GM06990 (cell line): ENCODE measurements at places on chromosomes 2 and 18.

GRCh38 chr2:216549926-216550690, 51.5 kb downstream of the RPL37A start:
- DNase-seq: no peak

DNA sequence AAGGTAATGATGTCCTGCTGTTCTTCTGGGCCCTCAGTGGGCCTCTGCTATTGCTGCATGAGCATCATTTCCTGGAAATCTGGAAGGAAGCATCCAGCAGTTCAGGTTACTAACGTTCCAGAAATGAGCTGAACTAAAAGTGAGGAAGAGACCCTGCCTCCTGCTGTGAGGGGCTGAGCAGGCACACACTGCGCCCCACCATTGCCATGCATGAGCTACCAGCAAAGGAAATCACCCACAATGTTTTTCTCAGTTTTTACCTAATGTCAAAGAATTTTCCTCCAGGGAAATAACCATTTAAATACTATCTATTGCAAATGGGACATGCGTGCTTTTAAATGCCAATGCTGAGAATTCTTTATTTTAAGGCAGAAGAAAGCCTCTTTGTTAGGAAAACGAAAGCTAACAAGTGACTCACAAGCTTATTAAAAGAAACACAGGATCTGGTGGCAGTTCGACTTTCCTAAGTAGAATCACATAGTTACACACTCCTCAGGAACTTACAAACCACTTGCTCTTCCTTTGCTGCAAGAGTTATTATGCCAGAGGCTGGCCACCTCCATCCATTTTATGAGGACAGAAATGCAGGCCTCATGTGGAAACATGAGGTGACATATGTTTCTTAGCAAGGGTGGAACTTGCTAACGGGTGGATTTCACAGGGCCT, 152.6 kb upstream of the TTC39C start:
- DNase-seq: no peak

DNA sequence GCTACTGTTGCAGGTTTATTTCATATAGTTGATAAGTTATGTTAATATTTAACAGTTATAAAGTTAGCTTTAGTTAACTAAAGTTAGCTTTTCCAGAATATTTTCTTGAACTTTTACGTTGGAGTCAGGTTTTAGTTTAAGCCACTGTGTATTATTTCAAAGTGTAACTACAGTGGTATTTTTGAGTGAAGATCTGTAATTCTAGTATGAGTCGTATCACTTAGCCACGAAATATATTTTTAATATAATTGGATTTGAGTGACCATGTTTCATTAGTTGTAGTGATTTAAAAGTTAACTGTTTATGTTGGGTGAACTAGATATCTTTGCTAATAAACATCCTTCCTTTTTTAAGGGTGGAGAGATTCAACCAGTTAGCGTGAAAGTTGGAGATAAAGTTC, 2.5 kb downstream of the HSPE1 start:
- no peak for DNase-seq

- DNase-seq: no peak
Observed at GRCh38 chr2:108485253-108485652, 36.2 kb downstream of the GCC2 start.

DNA sequence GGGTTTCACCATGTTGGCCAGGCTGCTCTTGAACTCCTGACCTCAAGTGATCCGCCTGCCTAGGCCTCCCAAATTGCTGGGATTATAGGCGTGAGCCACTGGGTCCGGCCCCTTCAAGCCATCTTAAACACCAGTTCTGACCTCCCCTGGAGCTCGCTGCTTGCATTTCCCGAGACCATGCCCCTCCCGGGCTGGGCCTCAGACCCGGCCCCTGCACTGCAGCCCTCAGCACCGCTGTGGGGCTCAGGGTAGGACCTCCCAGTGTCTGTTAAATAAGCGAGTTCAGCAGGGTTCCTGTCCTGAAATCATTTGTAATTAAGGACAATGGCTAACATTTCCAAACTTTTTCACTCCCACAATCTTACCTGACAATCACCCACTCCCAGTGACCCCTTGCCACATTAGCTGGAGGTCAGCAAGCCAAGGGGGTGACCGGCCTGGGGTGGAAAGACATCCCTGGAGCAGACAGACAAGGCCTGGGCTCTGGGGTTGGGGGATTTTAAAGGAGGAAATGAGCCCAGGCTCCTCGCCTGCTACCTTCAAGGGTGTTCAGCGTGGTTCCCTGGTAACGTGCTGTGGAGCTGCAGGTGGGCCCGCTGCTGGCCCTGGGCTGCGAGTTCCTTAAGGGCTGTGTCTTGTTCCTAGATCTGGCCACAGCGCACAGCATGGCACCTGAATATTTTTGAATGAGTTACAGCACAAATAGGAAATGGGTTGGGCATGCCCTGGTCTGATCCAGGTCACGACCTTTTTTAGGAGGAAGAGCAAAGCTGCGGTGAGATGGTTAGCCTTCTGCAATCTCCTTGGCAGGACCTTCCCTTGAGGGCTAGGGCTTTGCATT, 15.1 kb downstream of the CYS1 start:
- DNase-seq: no peak

DNA sequence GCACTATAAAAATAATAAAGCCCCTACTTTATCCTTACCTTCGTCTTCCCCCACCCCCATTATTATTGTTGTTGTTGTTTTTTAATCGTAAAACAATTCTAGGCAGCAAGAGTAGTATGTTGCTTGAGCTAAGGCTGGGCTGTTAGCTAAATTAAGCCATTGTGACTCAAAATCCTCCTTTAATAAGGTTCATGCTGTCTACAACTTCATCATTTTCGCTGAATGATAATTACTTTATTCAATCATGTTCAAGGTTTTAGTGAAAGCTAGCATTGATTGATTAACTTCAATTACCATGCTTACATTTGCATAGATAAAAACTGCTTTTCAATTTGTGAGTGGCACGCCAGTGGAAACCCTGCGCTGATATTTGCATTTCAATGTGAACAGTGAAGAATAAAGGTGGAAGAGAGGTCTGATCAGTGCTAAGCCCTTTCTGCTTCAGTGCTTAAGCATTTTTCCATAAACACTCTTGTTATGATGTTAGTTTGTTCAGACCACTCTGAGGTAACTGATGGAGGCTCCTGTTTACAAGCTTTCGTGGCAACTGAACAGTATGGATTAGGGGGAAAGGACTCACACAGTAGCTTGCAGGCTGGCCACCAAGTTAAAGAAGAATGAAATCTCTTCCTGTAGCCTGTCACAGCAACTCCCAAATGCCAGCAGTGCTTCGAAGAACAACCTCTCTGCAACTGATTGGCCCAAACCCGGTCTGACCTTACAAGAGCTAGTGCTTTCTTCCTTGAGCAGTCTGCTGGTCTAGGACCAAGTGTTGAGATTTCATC, 156.8 kb downstream of the GPD2 start:
- no peak for DNase-seq

- no peak for DNase-seq
Observed at GRCh38 chr18:58865701-58866065, 1.0 kb downstream of the ZNF532 start.

DNA sequence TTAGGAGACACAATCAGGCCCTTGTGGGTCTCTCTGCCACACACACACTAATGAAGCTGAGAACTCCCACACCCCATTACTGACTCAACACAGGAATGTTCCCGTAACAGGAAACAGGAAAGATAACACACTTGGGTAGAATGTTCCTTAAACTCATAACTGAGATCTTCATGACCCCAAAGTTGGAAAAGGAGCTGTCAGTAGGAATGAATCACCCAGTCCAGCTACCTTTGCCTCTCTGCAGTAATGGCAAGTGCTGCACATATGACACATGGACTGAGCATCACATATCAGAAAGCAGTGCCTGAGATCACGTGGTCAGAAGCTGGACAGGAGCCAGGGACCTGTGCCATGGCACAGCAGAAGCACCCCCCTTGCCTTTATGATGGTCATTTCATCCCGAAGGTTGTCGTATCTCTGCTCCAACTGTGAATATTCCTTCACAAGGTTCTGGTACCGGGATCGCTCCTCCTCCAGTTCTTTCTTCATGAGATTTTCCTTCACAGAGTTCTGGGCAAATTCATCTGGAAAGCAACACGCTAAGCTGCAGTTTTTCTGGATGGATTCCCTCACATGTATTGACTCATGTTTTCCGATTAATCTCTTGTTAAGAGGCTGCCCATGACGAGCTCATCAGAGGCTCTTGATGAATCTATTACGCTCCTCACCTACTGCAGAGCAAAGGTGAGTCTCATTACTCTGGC, 65.4 kb upstream of the ACAA2 start:
- DNase-seq: no peak

- DNase-seq: no peak
Observed at GRCh38 chr2:218168635-218169462, 2.1 kb upstream of the CXCR1 start.

GRCh38 chr2:173943738-173944137, 21.4 kb downstream of the SP3 start:
- DNase-seq: no peak

DNA sequence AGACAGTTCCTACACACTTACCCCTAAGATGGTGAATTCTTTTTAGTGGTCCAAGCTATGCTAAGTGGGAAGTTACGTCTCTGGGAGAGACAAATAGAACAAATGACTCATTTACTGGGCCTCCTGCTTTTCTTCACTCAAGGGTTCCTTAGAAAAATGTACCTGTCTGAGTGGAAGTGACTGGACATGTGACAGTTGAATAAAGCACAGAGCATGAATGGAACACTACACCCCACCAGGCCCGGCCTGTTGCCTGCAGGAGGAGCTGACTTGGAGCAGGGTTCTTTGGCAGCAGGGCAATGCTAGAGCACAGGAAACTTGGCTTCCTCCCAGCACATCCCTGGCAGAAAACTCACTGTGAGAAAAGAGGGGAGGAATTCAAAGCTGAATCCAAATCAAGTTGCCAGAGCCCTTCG, 451.0 kb upstream of the SETBP1 start:
- no peak for DNase-seq

GRCh38 chr2:126642031-126642430, 13.9 kb upstream of the GYPC start:
- DNase-seq: no peak

GRCh38 chr2:33214436-33214835, 262.0 kb upstream of the RASGRP3 start:
- no peak for DNase-seq

- no peak for DNase-seq
Observed at GRCh38 chr2:205665791-205666190, 16.5 kb upstream of the NRP2 start.

- no peak for DNase-seq
Observed at GRCh38 chr18:5961097-5961827, 65.9 kb upstream of the TMEM200C start.

- no peak for DNase-seq
Observed at GRCh38 chr2:184192649-184193048, 405.7 kb upstream of the ZNF804A start.

DNA sequence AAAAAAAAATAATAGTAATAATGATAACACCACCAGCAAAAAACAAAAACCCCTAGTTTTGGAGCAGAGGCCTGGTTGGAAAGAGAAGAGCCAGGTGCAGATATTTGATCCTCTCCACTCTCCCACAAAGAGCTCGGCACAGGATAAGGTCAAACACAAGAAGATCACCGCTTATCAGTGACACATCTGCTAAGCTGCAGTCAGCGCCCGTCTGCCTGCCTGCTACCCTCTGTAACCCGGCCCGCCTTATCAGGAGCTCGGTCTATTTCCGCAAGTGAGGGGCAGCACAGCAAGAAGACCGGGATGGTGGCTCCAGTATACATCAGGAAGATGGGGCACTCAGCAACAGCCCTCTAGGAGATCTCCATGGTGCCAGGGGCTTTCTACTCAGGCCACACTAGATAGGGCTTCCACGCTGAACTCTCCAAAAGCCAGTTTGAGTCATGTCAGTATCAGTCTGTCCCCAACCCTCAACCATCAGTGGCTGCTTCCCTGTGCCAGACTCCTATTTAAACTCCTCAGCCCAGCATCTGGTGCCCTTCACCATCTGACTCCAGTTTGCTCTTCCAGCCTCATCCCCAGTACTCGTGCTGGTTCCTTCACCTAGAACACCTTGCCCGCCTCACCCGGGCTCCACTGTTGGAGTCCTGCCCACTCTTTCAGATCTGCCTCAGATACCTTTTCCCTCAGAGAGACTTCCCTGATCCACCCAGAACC, 67.3 kb upstream of the PPP1CB start:
- no peak for DNase-seq

- DNase-seq: no peak
Observed at GRCh38 chr2:142907653-142908052, 30.2 kb downstream of the KYNU start.

DNA sequence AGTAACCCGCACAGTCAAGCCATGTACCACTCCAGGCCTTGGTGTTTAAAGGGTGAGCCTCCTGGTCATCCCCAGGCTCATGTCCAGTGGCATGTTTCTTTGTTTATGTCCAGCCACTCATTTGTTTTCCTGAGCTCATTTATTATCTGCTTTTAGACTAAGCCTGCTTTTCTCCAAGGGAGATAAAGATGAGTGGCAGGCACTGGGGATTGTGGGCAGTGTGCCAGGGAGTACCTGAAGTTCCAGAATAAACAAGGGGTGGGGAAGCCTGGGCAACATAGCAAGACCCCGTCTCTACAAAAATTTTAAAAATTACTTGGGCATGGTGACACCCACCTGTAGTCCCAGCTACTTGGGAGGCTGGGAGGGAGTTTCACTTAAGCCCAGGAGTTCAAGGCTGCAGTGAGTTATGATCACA, 1.9 kb downstream of the ANXA4 start:
- no peak for DNase-seq

- no peak for DNase-seq
Observed at GRCh38 chr2:45458909-45459563, 152.0 kb downstream of the SRBD1 start.

DNA sequence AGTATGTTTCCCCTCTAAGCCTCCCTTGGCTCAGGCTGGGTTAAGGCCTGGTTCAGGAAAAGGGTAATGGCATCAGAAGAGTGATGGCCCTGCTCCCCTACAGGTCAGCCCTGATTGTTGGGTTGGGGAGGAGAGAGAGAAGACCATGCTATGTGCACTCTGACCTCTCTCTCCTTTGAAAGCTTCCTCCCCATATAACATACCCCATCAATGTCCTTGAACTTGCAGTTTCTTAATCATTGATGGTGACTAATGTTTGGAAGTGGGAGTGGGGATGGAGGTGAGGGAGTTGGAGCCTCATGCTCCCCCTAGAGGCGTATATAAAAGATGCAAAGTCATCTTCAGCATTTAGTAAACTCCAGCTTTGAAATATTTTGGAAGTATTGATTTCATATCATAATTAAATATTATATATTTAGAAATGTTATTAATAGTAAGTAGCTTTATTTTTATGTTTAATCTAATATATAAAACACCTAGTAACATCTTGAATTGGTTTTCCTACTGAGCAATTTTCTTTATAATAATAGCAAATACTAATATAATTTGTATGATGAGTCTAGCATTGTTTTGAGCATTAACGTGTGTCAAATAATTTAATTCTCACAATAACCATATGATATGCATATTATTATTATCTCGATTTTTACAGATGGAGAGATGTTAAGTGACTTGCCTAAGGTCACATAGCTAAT, 8.8 kb downstream of the PLCL1 start:
- no peak for DNase-seq

DNA sequence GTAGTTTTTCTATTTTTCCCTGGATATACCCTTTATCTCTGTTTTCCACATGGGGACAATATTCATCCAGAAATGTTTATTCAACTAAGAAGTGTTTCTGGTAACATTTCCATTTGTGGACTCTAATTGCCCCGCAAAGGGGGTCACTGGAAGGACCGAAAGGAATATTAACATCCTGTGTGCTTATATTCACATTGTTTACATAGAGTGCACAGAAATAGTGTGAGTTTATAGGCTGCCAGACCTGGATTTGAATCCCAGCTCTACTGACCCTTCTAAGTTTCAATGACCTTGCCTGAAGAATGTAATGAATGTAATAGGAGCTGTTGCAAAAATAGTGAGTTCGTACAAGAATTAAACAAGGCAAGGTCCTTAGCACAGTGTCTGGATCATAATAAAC, 152.9 kb upstream of the NCKAP5 start:
- DNase-seq: no peak
